ENCODE measurements at places on chromosomes 3 and 15. TPM values are rescaled to one million over a fixed set of nuclear protein-coding genes. Genes with fewer than 3 reads are reported as not detected.

DNA sequence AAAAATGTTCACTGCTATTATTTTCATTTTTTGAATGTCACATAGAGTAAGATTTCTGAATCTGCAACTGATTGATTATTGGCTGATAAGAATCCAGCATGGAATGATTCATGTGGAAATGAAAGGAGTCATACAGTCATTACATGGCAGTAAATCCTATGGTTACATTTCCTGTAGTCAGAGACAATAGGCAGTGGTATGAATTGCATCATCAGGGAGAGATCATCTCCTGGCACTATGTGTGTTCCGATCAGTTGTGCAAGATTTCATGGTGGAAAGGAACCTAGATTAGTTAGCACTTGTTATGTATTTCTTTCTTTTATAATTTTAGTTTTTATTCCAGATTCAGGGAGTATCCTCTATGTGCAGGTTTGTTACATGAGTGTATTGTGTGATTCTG, 38.8 kb downstream of the SLC12A1 start:
- DNase-seq: no peak

The A4GNT gene
- total RNA-seq: not detected

- no peak for DNase-seq
These were observed 54.1 kb upstream of the HES1 start for GRCh38 chr3:194081826-194082225.

DNA sequence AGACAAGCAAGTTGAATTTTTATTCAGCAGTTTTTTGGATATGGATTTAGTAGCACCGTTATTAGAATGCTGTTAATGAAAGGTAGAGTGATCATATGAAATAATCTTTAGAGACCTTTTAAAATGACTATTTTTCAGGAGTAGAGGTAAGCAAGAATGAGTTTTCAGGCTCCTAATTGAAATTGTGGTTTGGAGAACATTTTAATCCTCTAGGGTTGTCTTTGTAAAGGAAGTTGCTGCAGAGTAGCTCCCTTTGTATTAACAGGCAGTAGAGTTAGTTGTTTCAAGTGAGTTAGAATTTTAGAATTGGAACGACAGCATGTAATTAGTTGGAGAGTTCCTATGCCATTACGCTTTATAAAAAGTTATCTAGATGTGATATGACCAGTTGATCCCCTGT, 27.2 kb upstream of the EDEM1 start:
- no peak for DNase-seq

Data from PC-9 (cell line).